Activated T-cell treated with anti-CD3 and anti-CD28 coated beads for 1 hour (primary cell): ENCODE measurements at places on chromosomes 6 and 20.

DNA sequence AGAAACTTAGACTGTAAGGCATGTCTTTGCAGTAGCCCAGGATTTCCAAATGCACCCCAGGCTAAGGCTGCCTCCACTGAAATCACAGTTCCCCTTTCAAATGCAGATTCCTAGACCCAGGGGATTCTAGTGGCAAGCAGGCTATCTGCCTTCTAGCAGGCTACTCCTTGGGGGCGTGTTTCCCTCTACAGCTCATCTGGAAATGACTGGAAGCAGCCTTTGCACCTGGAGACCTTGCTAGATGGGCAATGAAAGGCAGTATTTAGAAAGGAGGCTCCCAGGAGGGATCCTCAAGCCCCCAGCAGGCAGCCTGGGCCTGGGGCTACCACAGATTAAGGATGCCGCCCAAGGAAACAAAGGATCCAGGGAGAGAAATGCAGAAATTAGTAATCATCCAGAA, 26.0 kb upstream of the SYNDIG1 start:
- no peak for DNase-seq

DNA sequence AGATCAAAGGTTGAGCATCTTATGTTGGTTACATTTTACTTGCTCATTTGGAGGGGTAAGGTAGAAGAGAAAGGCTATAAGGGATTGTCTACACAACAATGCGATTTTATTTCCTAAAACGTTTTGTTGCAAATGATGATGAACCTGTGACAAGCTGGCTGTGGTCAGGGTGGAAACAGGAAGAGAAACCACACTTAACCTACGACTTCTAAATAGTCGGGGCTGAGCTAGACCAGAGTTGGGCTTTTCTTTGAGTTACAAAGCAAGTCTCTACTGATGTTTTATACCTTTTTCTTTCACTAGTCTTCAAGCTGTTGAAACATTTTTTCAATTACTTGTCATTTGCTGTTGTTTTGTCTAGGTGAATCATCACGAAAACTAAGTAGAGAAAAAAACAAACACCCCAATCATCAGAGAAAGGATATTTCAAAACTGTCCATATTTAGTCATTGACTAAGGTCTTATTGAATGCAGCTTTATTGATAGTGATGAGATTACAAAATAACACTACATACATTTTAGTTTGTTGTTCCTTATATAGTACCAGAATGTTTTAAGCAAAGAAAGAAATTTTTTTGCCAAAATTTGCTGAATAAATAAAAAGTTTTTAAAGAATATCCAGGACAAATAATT, 18.0 kb downstream of the KLHL31 start:
- peak; percentile 12 for DNase-seq

DNA sequence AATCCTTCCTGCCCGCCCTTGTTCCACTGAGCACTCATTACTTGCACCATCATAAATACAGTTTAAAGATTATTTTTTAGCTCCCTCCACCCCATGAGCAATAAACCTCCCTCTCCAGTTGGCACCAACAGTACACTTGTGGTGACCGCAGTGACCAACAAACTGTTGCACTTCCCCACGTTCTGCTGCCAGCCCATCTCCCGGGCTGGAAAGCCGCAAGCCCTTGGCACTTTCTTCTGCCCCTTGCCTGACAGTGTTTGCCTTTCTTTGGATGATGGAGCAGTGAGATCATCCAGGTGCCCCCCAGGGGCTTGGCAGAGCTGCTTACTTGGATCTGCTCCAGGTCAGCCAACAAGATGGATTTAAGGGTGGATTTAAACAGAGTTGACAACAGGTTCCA, 21.6 kb downstream of the KCNB1 start:
- DNase-seq = no peak

GRCh38 chr6:106787327-106788196, 158.2 kb downstream of the QRSL1 start:
- no peak for DNase-seq

- DNase-seq = no peak
These were observed 17.2 kb downstream of the COL19A1 start for GRCh38 chr6:69883551-69883950.

- no peak for DNase-seq
These were observed 56.9 kb downstream of the FAM229B start for GRCh38 chr6:112144145-112144926.

DNA sequence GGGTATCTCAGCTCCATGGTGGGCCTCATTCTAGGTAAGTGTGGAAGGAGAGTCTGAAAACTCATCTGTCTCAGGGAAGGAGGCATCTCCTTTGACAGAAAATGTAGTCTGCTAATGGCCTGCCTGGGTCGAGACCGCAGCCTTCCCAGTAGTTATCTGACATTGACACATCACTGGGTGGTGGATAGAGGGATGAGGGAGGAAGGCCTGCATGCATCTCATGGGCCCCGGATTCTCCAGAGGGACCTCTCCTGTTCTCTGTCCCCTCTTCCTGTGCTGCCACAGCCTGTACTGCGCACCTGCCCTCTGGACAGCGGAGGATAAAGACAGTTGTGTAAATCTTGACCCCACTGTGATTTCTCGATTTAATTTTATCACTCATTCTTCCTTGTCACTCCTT, 4.7 kb downstream of the PCMTD2 start:
- no peak for DNase-seq
